Stimulated activated CD4-positive, alpha-beta T cell treated with anti-CD3 and anti-CD28 coated beads, Interleukin-4, amount 100 ng/mL, for 1 hour (primary cell): ENCODE measurements at places on chromosomes 2 and 18.
A peak's percentile ranks its signal among the peaks of the same experiment; 100 is the strongest.

- no peak for DNase-seq
Measured at GRCh38 chr2:171553858-171554257, 31.6 kb downstream of the CYBRD1 start.

- DNase-seq, result no peak
Measured at GRCh38 chr2:981759-982158, 31.1 kb downstream of the SNTG2 start.

DNA sequence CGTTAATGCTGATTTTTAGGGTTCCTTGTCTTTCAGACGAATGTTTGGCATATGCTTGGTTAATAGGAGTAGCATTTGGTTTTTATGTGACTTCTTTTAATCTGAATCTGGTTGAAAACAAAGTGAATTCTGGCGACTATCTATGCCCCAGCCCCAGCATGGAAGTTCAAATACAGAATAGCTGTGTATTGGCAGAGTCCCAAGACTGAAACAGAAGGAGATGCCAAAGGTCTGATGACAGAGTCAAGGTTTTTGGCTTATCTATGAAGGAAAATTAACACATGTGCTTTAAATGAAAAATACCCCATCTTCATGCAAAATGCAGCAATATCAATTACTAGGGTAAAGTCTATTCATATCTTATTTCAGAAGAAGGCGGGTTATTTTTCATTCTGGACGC is 734.8 kb upstream of the NXPH2 start:
- DNase-seq, result no peak

- DNase-seq, result no peak
Measured at GRCh38 chr18:31241900-31242409, 76.0 kb upstream of the DSG1 start.

GRCh38 chr2:45432406-45432805 is 178.7 kb downstream of the SRBD1 start:
- DNase-seq, result no peak

DNA sequence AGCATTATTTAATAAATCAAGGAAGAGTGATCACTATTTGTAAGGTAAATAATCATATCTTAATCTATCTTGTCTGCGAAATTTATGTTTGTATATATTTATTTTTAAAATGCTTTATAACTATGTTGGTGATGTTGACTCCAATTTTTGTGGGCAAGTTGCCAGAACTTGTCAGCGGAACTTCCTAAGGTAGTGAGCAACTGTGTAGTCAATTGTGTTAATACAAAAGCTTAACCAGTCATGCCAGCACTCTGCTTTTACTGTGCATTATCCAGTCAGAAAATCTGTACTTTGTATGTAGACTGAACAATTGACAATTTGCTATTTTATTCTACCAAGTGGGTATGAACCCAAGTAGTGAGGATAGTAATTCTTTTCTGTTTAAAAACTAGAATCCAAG is 61.9 kb upstream of the RND3 start:
- DNase-seq, result no peak

DNA sequence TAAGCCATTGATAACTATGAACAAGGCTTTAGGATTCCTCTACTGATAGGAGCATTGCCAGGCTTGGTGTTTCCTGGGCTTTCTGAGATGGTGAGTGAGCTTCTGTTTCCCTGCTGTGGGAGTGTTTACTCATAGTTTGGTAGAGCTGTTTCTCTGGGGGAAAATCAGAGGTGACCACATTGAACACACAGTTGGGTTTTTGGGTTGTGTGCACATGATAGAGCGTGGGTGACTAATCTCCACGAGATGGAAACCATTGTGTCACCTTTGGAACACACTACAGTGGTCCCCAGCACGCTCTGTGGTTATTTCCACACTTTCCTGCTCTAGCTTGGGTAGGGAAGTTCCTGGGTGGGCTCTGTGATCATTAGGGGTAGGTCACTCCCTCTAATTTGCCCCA is 5.4 kb downstream of the IL1R1 start:
- peak; percentile 50 for DNase-seq

GRCh38 chr2:70627211-70627898 is 73.7 kb upstream of the TGFA start:
- DNase-seq, result no peak

DNA sequence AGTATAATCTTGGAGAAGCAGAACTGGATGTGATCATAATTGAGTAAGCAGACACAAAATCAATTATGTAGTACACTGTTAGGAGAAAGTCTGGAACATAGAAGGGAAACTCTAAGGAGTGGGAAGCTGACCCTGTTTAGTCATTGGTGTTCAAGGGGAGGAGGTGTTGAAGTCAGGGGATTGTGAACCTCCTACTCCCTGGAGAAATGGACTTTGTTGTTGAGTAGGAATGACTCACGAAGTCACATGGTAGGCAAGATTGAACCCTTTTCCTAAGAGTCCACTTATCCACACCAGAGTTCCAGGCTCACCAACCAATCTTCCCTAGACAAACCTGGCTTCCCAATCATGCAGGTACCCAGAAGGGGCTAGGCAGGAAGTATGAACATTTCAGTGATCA is 81.0 kb upstream of the BCL11A start:
- no peak for DNase-seq

DNA sequence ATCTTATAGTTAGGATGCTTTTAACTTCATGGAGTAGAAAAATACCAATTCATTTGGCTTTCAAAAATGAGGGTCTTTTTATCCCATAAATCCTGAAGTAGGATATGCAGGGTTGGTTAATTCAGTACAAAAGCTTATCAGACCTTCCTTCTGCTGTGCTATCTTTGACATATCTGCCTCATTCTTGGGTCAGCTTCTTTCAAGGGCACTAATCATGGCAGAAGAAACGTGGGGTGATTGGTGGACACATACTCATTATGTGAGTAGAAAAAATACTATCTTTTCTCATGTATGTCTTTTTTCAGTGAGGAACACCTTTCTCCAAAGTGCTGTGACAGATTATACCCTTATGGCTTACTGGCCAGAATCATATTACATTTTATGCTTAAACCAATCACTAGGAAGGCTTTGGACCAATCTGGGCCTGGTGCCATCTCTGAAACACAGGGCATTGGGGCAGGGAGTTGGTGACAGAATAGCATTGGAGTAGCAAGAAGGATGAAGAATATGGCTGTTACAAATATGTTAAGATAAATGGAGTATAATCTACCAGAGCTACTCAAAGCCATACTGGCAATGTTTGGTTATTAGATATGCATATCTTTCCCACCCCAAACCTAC is 10.1 kb downstream of the UGP2 start:
- no peak for DNase-seq

DNA sequence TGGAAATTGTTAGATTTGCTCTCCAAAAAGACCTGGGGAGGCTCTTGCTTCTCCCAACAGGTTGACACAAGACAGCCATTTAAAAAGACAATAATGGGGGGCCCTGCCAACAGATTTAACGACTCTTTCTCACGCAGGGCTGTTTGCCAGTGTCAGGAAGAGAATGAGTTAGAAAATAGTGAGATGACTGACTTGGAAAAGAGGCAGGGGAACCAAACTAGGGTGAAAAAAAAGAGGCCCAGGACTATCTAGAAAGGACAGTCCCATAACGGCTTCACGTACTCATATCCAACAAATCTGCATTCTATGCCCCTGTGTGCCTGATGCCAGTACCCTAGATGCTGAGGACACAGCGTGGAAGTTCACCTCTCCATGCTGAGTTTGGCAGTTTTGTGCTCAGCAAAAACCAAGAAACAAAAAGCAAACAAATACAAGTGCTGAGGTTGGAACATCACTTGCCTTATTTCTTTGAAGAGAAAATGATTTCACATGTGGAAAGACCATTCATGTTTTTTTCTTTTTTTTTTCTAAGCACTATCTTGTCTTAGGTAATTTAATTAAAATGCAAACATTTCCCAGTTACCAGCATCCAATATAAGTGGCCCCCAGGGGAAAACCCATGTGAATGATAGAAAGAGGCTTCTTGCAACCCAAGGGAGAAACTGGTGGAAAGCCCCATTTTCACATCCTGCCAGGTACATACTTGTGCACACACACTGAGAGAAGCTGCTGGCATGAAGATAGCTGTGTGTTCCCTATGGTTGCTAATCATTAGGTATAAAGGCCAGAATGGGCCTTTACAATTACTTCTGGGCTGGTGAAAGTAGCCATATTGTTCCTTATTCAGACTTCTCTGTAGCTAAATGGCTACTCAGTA is 10.6 kb upstream of the WIPF1 start:
- peak; percentile 31 for DNase-seq

GRCh38 chr2:95261602-95262001 is 12.6 kb upstream of the PROM2 start:
- no peak for DNase-seq

DNA sequence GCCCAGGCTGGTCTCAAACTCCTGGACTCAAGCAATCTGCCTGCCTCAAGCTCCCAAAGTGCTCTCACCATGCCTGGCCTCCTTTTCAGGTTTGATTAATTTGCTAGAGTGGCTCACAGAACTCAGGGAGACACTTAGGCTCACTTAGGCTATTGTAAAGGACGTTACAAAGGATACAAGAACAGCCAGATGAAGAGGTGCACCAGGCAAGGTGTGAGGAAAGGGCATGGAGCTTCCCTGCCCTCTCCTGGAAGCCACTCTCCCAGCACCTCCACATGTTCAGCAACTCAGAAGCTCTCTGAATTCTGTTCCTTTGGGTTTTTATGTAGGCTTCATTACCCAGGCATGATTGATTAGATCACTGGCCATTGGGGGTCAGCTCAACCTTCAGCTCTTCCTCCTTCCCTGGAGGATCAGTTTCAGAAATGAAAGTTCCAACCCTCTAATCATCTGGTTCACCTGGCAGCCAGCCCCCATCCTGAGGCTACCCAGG is 78.7 kb upstream of the RGPD5 start:
- DNase-seq, result no peak

DNA sequence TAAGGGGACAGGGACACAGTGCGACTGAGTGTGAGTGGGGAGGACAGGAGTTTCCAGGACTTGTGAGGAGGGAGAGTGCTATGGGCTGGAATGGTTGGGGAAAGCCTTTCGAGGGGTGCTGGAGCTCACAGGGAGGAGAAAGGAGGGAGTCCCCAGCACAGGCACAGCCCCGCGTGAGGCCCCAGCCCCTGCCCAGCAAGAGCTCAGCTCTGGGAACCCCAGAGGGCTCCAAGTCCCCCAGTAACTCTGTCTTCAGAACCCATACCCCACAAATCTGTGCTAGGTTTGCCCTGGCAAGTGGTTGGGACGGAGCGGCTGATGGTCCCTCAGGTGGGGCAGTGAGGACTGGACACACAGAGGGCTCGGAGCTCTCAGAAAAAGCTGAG is 75.4 kb downstream of the SFXN5 start:
- DNase-seq, result no peak

- DNase-seq, result no peak
Measured at GRCh38 chr2:55163941-55164390, 68.1 kb downstream of the CLHC1 start.
